ENCODE measurements at places on chromosomes 5 and 9.

DNA sequence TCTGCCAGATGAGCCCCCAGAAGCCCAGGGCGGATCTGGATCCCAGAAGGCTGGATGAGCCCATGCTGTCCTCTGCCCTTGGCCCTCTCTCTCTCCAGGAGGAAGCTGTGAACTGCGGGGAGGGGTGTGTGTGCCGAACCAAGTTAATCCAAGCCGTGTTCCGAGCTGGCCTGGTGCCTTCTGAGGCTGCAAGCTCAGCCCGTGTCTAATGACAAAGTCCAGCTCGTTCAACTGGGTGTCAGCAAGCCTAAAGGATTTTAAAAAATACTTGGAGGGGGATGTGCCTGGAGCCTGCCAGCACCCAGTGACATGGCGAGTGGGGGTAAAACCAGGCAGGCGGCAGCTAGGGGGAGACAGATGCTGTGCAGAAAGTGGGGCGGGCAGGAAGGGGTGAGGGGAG, 8.0 kb downstream of the STC2 start:
- DNase-seq = no peak

DNA sequence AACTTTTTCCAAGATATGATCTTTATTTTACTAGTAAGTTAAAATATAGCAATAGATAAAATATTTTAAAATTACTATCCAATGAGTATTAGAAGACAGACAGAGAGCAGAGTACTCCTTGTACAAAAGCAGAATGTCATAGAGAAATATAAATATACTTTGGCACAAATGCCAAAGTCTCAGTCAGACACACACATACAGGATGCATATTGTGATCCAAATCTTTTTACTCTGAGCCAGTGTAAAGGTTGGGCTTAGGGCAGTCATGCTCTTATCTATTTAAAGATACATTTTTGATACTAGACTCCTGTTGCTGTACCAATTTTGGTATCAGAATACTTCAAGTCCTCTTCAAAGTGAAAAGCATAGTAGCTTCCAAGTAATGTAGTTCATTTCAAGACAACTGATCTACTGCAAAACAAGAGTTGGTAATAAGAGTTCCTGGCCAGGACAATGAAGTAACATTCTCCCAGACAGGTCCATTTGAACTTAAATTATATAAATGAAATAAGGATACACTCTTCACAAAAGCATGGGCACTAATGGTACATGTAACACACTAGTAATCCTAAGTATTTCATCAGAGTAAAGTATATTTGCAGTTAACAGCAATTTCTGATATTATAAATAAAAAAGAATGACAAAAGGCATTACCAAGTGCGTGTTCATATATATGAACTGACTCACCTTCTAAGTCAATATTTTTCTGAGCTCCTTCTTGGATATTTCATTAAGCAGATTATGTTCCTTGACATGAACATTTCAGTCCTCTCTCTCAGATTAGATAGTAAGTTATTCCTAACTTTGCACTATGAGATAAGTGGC, 10.5 kb downstream of the PFDN1 start:
- DNase-seq = no peak

DNA sequence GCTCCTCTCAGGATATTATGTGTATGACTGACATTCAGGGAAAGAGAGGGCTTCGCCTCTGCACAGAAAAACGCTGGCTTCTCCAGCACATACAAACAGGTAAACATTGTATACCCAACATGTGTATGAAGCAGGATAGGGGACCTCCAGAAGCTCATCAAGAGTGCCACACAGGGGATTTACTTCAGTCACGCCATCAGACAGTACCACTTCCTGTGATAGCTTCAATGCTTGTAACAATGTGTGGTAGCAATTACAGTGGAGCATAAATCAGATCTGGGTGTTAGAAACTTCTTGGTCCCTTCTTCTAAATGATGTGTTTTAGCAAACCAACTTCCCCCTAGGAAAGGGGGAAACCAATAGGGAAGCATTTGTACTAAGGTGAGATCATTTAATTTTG, 160.8 kb downstream of the TSSK1B start:
- no peak for DNase-seq

GRCh38 chr9:126621061-126621918, 7.6 kb downstream of the LMX1B start:
- no peak for DNase-seq

GRCh38 chr5:108945094-108945493, 197.4 kb downstream of the FER start:
- no peak for DNase-seq

- DNase-seq = no peak
These were observed 47.8 kb downstream of the THOC3 start for GRCh38 chr5:175920231-175920811.

GRCh38 chr5:14016549-14016948, 72.1 kb upstream of the DNAH5 start:
- no peak for DNase-seq

GRCh38 chr9:17930071-17930470, 351.2 kb downstream of the SH3GL2 start:
- DNase-seq = no peak

- DNase-seq = no peak
These were observed 27.2 kb downstream of the CCDC69 start for GRCh38 chr5:151196556-151197290.

DNA sequence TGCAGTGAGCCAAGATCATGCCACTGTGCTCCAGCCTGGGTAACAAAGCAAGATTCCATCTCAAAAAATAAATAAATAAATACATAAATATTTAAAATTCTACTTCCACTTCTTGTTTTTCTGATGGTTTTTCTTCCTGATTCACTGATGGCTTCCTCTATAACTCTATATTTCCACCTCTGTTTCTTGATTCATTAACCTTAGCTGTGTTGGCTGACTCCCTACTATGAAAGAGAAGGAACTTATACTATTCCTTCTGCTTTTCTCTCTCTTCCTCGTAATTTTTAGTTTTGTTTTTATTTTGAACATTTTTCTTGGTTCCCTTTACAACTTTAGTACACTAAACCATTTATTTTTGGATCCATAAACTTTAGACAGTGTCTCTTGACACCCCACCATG, 103.5 kb downstream of the MAMDC2 start:
- no peak for DNase-seq

DNA sequence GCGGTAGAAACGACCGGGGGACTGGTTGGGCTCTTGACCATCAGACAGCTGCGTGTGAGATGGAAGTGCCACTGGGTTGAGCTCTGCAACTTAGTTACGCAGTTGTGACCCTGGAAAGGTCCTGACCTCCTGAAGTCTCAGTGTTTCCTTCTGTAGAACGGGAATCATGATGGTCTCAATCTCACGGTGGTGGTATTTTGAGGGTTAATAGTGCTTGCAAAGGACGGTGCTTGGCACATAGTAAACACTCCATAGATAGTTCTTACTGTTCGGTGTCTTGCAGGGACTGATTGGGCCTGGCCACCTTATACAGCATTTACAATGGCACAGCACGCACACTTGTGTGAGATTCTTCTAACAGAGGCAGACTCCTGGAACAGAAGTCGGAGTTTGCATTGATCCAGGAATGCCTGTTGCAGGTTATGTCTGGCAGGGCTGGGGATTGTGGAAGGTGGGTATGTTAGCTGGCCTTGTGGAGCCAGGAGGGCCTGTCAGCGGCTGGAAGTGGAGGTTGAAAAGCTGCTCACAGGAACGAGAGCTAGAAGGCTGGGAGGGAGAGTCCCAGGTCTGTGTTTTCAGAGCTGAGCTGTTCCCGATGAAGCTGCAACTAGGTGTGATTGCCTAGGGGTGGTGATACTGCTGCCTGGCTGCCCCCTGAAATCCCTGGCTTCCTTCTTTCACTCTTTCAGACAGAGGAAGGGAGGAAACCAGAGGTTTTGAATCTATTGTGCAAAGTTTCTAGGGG, 962 bp upstream of the TXN start:
- no peak for DNase-seq

All from breast epithelium (tissue), 4 donors.